ENCODE measurements at places on chromosomes 12 and 14. TPM values are rescaled to one million over a fixed set of nuclear protein-coding genes. Genes with fewer than 3 reads are reported as not detected.

BHLHE41 gene
- polyA plus RNA-seq = 2.3 TPM

GRCh38 chr12:14874882-14875281 is 10.8 kb downstream of the MGP start:
- DNase-seq = no peak
- H3K36me3 ChIP-seq = peaks cover 7% of the 10 kb centered on the region
- H3K4me3 ChIP-seq = no peak overlapping the region
- no peaks in the 10 kb centered on the region for H3K27me3 ChIP-seq

- no peak overlapping the region for H3K27ac ChIP-seq
- DNase-seq = no peak
- peaks cover 11% of the 10 kb centered on the region for H3K36me3 ChIP-seq
- H3K4me1 ChIP-seq = peaks cover 73% of the 10 kb centered on the region
- no peaks in the 10 kb centered on the region for H3K27me3 ChIP-seq
Measured at GRCh38 chr12:68630598-68630997, 19.9 kb downstream of the RAP1B start.

GRCh38 chr14:92586963-92587699 is 73.5 kb downstream of the RIN3 start:
- no peak overlapping the region for H3K27ac ChIP-seq
- peak overlapping the region; percentile 68 for H3K4me3 ChIP-seq
- H3K36me3 ChIP-seq = peaks cover 21% of the 10 kb centered on the region
- no peaks in the 10 kb centered on the region for H3K27me3 ChIP-seq
- H3K4me1 ChIP-seq = peaks cover 69% of the 10 kb centered on the region
- DNase-seq = no peak

- no peaks in the 10 kb centered on the region for H3K36me3 ChIP-seq
- no peak overlapping the region for H3K27ac ChIP-seq
- no peaks in the 10 kb centered on the region for H3K4me1 ChIP-seq
- peaks cover 2% of the 10 kb centered on the region for H3K27me3 ChIP-seq
- DNase-seq = no peak
- no peak overlapping the region for H3K4me3 ChIP-seq
Measured at GRCh38 chr12:75641031-75641780, 129.8 kb upstream of the KRR1 start.
